ENCODE measurements at places on chromosomes 6 and 20.

DNA sequence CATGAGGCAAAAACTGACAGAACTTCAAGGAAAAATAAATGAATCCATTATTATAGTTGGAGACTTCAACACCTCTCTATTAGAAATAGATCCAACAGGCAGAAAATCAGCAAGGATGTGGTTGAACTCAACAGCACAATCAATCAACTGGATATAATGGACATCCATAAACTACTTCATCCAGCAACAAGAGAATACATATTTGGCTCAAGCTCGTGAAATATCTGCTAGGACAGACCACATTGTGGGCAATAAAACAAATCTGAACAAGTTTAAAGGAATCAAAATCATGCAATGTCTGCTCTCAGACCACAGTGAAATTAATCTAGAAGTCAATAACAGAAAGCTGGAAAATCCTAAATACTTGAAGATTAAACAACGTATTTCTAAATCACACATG lies 362.6 kb downstream of the CD109 start:
- no peak for DNase-seq

GRCh38 chr6:117592983-117593759 lies 9.1 kb downstream of the GOPC start:
- no peak for DNase-seq

DNA sequence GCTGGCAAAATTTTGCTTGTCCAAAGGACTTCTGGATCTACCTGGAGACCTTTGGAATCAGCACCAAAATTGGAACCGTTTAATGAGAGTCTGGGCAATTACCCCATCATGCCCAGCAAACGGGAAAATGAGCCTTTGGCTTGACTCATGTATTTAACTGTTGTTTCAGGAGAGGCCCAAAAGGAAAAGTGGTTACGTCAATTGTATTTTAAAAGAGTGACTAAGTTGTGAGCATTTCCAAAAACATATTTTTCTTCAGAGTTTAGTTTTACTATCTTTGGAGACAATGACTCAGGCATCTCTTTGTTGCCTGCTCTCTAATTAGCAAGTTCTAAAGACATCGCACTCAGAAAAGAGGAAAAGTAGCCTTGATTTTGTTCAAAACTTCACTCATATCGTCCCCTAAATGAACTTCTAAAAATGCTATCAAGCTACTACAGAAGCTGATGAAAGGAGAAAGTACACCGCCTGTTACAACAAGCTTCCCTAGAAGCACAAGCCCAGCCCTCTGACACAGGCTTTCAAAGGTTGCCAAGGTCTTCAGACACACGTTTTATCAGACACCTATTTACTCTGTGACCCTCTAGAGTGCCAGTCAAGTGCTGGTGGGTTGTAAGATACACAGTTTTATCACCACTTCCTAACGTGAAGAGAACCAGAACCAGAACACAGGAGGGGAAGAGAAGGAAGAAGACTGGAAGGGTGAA lies 146.2 kb downstream of the TBX18 start:
- DNase-seq, result no peak

- DNase-seq, result no peak
Observed at GRCh38 chr6:42332916-42333315, 115.3 kb upstream of the MRPS10 start.

DNA sequence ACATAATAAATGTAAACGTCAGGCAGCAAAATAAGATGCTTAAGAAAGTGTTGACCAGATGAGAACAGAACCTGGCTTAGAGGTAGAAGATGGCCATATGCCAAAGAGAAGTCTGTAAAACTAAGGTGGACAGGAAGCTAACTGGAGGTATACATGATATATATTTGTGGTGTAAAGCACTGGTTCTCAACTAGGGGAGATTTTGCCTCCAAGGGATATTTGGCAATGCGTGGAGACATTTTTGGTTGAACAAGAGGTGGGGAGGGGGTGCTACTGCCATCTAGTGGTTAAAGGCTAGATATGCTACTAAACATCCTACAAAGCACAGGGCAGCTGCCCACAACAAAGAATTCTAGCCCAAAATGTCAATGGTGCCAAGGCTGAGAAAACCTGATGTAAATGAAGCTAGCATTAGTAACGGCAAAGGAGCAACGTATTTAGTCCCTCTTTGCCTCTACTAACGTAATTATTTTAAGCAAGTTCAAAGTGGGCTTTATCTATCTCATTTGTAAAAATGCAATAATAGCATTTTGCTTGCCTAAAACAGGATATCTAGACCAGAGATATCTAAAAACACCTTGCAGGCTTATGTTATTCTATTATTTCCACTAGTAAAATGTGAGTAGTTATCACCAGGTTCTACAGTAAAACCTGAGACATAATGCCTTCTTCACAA lies 182.6 kb downstream of the RNGTT start:
- peak; percentile 22 for DNase-seq
